ENCODE measurements at places on chromosomes 4 and X. TPM values are rescaled to one million over a fixed set of nuclear protein-coding genes. Genes with fewer than 3 reads are reported as not detected.

The SPARCL1 gene
- not detected for total RNA-seq

The ZAR1 gene
- total RNA-seq: not detected

The TCP11X2 gene
- not detected for total RNA-seq

The TMSB15A gene
- total RNA-seq: 0.33 TPM

GRCh38 chr4:102525097-102525496 is 23.9 kb downstream of the NFKB1 start:
- peaks cover 63% of the 10 kb centered on the region for H3K4me1 ChIP-seq
- H3K27ac ChIP-seq: no peak overlapping the region
- H3K27me3 ChIP-seq: no peaks in the 10 kb centered on the region
- no peak for DNase-seq
- no peak overlapping the region for H3K4me3 ChIP-seq

DNA sequence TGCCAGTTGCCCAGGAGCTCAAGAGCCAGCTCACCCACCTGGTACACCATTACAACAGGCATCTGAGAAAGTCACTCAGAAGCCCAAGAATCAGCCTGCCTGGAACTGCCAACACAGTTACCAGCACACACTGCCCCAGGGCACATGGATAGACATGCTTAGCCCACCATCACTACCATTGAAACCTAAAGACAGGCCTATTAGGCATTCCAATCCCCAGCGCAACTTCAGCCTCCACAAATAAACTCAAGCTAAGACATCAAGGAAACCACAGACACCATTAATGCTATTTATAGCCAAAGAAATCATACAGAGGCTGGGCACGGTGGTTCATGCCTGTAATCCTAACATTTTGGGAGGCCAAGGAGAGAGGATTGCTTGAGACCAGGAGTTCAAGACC is 42.3 kb downstream of the ATRX start:
- H3K27ac ChIP-seq: no peak overlapping the region
- H3K27me3 ChIP-seq: no peaks in the 10 kb centered on the region
- no peak overlapping the region for H3K4me3 ChIP-seq
- no peak for DNase-seq
- no peaks in the 10 kb centered on the region for H3K36me3 ChIP-seq
- H3K4me1 ChIP-seq: peaks cover 5% of the 10 kb centered on the region

DNA sequence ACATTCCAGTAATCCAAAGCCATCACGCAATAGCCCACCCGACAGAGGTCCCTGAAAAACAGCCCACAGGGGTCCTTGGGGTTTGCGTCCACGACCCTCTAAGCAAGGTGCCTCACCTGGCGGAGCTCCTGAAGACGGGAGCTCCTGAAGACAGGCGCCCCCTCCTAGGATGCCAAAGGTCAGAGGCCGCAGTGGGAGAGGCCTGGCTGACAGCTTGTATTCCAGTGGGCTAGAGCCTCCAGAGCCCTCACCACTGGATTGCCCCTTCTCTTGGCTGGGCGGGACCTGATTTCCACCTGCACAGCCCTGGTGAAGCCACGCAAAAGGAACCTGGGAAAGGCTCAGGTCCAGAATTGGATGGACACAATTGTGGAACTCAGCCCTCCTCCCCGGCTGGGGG is 29.7 kb upstream of the WFS1 start:
- H3K27ac ChIP-seq: no peak overlapping the region
- no peaks in the 10 kb centered on the region for H3K36me3 ChIP-seq
- H3K4me3 ChIP-seq: no peak overlapping the region
- no peak for DNase-seq

DNA sequence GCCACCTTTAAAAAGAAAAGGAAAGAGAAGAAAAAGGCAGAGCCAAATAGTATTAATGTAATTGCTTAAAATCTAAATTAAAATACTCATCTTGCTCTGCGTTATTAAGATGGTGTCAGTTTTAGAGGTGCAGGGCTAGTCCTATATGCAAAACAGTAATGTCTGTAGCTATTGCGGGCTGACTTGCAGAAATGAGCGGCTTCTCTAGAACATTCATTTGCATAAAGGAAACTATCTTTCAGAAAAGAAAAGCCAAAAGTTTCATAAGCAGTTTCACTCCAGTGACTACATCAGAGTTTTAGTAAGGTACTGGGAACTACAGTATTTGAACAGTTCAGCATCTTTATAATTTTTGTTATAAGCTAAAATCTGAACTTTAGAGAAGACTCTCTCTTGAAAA is 6.0 kb downstream of the SMAD1 start:
- H3K4me1 ChIP-seq: peaks cover 6% of the 10 kb centered on the region
- no peak for DNase-seq

DNA sequence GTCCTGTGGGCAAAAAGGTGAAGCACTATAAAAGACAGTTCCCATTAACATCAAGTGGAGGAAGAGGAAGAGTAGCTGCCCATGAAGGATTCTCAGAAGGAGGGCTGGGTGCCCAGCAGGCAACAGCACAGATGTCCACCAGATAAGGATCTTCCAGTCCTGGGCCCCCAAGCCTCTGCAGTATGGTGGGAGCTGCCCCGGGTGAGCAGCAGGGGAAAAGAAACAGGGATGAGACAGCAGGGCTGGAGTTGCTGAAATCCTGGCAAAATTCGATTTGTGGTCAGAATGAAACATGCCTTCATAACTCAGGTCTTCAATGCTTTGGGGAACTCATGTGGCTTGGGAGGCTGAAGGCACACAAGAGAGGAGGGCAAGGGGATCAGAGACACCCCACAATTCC is 94.6 kb downstream of the RASL11B start:
- no peaks in the 10 kb centered on the region for H3K27me3 ChIP-seq
- no peak overlapping the region for H3K27ac ChIP-seq
- no peaks in the 10 kb centered on the region for H3K36me3 ChIP-seq

GRCh38 chr4:109985993-109986974 is 73.6 kb downstream of the EGF start:
- no peak overlapping the region for H3K27ac ChIP-seq
- DNase-seq: no peak
- H3K4me1 ChIP-seq: no peaks in the 10 kb centered on the region
- peaks cover 6% of the 10 kb centered on the region for H3K27me3 ChIP-seq

- H3K27me3 ChIP-seq: no peaks in the 10 kb centered on the region
- no peak for DNase-seq
- H3K4me3 ChIP-seq: no peak overlapping the region
- H3K36me3 ChIP-seq: no peaks in the 10 kb centered on the region
- no peak overlapping the region for H3K27ac ChIP-seq
Observed at GRCh38 chrX:38970074-38970473, 168.8 kb downstream of the MID1IP1 start.

All from CD8-positive, alpha-beta memory T cell (primary cell).